CD4-positive, alpha-beta T cell treated with Interleukin-17A for 1 hour (primary cell): ENCODE measurements at places on chromosomes 16 and 17.

DNA sequence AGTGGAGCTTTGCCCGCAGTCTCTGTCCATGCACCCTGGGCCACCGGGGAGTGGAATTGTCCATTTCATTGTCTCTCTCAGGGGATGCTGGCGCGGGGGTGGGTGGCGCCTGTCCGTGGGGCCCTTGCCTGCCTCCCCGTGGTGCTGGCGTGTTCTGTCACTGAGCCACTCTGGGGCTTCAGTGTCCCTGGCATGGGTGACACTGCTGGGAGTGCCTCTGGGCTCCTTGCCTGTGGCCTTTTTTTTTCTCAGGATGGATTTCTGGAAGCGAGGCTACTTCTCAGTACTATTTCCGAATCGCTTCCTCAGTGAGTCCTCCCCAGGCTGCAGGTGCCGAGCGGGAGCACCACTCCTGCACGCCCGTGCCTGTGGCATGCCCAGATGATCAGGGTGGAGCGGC, 55.0 kb downstream of the PDPK1 start:
- DNase-seq: no peak

- DNase-seq: no peak
These were observed 7.9 kb upstream of the FAM83G start for GRCh38 chr17:19012171-19013080.

GRCh38 chr17:79778504-79779083, 646 bp downstream of the CBX2 start:
- no peak for DNase-seq

DNA sequence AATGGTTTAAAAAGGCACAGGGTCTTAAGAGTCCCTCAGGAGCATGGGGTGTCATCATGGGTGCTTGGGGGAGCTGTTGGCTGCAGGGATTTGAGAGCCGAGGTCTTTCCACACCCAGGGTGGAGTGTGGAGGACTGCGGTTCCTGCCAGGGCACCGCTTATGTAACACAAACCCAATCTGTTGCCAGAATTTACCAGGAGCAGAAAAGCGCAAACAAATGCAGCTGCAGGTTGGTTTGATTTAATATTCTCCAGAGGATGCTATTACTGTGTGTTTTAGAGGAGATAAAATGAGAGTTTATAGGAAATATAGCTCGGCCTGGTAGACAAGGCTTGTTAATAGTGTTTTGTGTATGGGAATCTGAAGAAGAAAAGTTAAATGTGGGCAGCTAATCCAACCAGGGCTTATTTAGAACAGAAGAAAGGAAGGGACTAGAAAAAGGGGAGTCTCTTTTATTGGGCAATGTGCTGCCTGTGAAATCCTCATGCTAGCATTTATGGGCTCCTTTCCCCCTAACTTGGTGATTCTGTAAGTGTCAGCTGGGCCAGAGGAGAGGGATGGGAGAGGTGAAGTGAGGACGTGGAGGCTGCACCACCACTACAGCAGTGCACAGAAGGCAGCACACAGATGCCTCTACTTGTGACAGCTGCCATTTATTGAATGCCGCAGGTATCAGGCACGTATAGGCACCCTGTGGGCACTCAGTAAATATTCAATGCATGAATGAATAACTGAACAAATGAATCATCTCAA, 174.7 kb downstream of the KATNIP start:
- DNase-seq: no peak

- no peak for DNase-seq
These were observed 18.0 kb downstream of the HS3ST3B1 start for GRCh38 chr17:14318918-14319205.

DNA sequence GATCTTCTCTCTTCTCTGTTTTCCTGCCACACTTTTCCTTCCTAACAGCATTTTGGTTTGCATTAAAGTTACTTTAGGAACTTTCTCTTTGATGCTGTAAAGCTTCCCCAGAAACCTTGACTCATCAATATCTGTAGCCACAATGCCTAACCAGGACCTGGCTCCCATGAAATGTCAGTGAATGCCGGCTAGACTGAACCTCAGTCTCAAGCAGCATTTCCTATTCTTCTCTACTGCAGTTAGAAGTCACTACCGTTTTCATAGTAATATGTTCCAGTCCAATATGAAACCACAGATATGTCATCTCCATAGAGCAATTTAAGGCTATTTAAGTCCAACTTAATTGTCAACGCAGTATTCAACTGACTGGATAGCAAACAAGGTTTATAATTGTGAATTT, 28.9 kb downstream of the ITFG1 start:
- no peak for DNase-seq
